ENCODE measurements at places on chromosomes 12 and 14. TPM values are rescaled to one million over a fixed set of nuclear protein-coding genes. Genes with fewer than 3 reads are reported as not detected.

The PTPN11 gene
- 199 TPM for total RNA-seq

The PMCH gene
- not detected for total RNA-seq

The DTX1 gene
- total RNA-seq, result not detected

The RFX4 gene
- total RNA-seq, result not detected

Measured in IMR-90 (cell line).